Stimulated activated naive CD4-positive, alpha-beta T cell (primary cell): ENCODE measurements at places on chromosomes 4 and X.

DNA sequence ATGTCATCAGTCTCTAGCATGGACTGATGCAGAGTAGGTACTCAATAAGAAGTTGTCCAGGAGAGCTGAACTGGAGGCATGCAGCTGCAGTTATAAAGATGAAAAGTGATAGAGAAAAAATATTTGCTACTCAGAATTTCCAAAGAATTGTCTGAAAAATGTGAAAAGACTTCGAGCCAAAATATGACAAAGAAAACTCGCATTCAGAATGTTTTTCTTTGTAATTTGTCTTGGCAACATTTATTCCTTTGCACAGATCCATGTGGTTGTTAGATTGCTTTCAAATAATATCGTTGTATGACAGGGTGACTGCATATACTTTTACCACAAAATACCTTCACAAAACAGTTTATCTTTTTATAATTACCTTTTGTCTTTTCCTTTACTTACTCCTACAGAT lies 128.0 kb upstream of the SLC4A4 start:
- no peak for DNase-seq

- DNase-seq = no peak
Observed at GRCh38 chrX:136048446-136048845, 63.2 kb downstream of the SLC9A6 start.

DNA sequence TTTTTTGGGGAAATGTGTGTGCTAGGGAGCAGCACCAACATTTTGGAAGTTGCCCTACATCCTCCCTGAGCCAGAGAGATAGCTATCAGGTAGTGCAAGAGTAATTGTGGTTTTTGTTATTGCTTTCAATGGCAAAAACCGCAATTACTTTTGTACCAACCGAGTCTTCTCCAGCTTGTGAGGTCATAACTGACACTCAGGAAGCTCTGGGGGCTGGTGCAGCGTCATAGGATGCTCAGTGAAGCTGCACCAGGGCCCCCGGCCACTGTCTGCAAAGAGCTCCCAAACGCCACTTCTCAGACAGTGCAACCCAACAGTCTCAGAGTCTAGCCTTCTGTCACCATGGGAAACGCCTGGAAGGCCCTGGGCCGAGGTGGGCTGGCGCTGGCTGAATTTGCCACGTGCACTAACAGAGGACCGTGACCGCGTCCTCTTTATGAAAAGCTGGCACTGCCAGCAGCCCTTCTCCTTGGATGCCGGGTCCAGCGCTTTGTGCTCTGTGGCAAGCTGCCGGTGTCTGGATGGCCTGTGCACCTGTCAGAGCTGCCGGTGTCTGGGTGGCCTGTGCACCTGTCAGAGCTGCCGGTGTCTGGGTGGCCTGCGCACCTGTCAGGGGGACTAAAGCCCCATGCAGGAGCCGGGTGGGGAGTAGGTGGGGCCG lies 19.4 kb downstream of the SH3TC1 start:
- no peak for DNase-seq

DNA sequence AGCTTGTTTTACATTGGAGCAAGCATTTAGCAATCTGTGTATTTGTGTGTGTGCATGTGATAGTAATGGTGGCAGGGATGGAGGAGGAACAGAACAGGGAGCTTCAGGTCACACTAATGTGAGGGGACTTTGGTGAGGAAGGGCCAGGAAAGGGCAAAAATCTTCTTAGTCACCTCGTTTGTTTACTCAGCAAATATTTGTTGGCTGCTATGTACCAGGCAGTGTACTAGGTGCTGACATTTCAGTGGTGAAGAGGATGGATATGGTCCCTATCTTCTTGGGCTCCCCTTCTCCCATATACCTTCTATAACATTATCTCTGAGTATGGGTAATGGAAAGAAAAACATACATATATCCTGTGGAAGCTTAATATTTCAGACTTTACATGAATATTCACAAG lies 48.5 kb upstream of the HDAC8 start:
- no peak for DNase-seq

DNA sequence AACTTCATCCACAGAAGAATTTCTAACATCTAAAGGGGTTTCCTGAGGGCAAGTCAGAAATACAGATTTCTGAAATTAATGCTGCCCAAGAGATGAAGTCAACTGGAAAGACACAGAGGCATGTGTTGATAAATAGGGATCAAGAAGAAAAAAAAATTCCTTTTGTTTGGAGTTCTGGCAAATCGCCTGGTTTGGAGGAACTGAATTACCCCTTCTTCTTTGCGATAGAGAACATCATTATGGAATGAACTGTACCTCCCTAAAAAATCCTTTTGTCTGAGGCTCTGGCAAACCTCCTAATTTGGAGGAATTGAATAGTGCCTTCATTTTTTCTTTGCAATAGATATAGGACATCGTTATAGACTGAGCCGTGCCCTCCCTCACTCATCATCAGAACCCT lies 200.9 kb downstream of the DHRSX start:
- DNase-seq = no peak

GRCh38 chr4:39621582-39621981 lies 17.1 kb downstream of the SMIM14 start:
- no peak for DNase-seq

DNA sequence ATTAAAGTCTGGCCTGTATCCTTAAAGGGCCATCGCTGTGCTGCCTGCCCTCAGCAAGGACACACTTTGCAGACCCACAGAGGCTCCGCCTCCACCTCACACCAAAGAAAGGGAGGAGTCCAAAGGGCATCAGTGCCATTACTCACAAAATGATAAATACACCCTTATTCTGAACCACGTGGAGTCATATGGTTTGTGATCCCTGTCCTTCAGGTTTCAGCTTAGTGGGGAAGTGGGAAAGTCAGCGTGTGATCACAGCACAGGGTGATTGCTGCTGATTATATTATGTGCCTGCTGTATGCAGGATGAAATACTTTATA lies 35.9 kb upstream of the MSANTD1 start:
- no peak for DNase-seq

- DNase-seq = no peak
Observed at GRCh38 chr4:148226341-148226740, 215.9 kb downstream of the NR3C2 start.

- no peak for DNase-seq
Observed at GRCh38 chrX:155262970-155263754, 1.1 kb downstream of the RAB39B start.

DNA sequence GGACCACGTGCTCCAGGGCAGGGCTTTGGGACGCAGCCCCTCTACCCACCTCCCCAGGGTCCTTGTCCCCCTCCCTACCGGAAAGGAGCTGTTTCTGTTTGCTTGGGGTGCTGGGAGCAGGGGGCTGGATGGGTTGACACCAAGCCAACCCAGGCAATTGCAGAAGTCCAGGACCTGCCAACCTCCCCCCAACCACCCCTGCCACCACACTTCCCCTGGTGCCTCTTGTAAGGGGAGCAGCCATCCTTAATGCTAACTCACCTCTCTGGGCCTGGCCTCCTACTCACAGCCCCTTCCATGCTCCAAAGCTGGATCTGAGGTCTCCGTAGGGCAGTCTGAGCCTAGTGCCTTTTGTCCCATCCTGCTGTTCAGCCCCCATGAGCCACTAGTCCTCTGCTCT lies 631.9 kb downstream of the BCOR start:
- no peak for DNase-seq

GRCh38 chr4:183182873-183183725 lies 84.0 kb downstream of the WWC2 start:
- no peak for DNase-seq

- no peak for DNase-seq
Observed at GRCh38 chr4:150173432-150173861, 95.2 kb downstream of the DCLK2 start.

DNA sequence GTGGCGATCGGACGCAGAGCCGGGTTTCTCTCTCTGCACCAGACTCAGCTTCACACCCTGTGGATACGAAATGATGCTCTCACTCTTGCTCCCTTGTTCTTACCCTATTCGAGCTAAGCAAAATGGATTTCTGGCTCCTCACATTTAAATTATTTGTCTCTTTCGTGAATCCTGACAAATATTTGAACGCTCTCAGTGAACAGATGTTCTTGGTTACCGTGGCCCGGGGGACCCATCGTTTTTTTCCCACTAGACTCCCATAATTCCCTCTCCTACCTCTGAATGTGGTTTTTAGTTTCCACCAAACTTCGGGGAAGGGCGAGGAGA lies 630 bp downstream of the SMARCA5 start:
- DNase-seq = no peak

DNA sequence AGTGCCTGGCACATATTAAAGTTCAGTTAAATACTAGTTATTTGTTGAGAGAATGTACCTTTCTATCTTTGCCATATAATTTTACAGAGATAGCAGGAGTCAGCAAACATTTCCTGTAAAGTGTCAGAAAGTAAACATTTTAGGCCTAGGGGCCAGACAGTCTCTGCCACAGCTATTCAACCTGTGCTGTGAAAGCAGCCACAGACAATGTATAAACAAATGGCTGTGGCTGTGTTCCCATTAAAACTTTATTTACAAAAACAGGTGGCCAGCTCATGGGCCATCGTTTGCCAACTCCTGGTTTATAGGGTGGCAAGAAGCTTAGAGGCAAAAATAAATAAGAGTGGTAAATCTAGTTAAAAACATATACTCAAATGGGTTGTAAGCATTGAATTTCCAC lies 34.0 kb upstream of the BRS3 start:
- no peak for DNase-seq

DNA sequence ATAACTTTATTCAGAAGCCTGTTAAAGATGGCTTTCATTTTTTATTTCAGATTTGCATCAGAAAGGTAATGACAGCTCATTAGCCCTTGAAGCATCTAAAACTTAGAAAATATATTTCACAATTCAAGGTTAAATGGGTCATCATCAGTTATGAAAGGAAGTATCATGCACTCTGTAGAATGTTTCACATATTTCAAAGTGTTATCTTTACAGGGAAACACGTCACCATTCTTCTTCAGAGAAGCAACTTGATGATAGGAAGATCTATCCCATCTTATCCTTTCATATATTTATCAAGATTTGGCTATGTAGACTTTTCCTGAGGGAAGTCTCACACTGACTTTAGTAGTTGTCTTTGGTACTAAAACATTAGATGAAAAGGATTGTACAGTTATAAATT lies 277.8 kb downstream of the TENM3 start:
- DNase-seq = no peak

- DNase-seq = no peak
Observed at GRCh38 chrX:1912193-1912592, 297.3 kb downstream of the ASMT start.

- no peak for DNase-seq
Observed at GRCh38 chrX:119071381-119071780, 1.4 kb upstream of the CT47C1 start.

DNA sequence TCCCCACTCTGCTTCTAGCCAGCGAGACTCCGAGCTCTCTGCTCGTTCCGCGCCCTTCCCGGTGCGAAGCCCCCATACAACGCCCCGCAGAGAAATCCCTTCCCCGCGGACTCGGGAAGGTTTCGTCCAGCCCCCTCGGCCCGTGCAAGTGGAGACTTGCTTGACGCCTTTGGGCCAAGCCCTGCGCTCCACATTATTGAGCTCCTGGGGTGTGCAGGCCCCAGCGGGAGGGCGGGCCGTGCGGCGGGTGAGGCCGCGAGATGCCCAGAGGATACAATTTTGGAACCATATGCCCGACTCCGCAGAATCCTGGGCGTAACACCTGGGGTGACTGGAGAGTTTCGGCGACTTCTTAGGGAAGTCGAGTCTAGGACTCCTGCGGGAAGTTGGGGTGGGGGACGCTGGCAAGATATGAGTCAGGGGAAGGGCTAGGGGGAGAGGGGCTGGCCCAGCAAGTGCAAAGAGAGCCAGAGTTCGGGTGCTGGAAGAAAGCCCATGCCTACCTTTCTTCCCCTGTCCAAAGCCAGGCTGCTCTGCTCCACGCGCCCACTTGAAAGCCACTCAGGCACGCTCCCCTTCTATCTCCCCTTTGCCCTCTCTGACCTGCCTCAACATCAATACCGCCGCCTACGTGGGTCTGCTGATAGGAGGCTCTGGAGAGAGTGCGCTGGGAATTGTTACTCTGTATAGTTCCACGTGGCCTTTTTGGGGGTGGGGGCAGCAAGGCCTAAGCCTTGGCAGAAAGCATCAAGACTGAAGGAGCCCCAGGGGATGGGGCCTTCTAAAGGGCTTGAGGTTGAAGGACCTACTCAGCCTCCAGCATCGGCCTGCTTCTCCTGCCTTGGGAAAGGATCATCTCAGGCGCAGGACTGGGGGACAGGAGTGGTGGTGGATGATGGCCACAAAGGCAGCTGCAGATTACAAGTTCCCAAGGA lies 1.2 kb upstream of the ELF4 start:
- DNase-seq = no peak

DNA sequence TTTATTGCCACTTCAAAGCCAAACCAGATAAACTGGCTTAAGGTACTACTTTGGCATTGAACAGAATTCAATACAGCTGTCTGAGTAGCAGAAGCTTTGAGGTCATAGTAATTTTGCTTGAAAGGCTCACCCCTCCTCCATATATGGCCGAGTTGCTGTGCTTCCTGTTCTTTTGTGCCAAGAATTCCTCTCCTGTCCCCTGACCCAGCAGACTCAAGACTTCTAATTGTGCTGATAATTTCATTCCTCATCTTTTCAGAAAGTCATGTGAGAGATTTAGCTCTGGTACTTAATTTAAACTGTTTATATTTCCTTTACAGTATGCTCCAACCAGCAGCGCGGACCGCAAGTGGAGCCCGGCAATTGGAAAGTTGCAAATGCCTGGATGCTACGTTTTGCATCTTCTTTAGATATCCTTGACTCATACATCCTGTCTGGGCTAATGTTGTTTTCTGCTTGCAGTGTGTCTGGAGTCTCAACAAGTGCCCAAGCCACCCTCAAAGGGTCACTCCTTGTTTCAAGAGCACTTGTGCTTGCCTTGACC lies 373.4 kb downstream of the PDGFC start:
- DNase-seq = no peak

GRCh38 chrX:31590581-31591114 lies 518.8 kb upstream of the FTHL17 start:
- no peak for DNase-seq

- no peak for DNase-seq
Observed at GRCh38 chr4:74190919-74191397, 33.0 kb downstream of the MTHFD2L start.

DNA sequence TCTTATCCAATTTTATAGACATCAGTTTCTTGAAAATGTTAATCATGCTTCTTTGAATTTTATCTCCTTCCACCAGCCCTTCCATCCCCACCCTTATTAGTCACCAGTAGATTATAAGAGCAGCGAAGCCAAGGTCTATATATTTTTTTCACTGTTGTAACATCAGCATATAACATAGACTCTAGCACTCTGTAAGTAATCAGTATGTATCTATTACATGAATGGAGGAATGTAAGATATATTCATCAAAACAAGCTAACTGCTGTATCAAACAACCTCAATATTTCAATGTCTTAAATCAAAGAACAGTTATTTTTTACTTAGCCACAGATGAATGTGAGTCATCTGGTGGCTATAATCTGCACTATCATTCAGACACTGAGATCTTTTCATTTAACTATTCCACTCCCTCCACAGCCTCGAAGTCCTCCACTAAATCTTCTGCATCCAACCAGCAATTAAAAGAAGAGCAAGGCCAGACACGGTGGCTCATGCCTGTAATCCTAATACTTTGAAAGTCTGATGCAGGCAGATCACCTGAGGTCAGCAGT lies 178.9 kb downstream of the CENPC start:
- DNase-seq = no peak

DNA sequence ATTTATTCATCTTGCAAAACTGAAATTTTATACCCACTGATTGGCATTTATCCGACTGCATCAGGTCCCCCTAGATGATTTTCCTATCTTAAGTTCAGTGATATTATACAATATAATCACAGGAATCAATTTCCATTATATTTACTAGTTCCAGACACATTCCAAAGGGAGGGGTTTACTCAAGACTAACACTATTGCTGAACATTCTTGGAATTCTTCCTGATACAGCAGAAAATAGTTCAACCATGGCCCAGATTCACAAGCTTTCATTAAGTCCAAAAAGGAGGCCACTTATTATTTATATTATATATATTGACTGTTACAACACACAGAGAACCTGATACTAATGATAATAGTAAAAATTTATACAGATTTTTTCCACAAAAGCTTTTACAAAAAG lies 2353.6 kb downstream of the PCDH7 start:
- DNase-seq = no peak
